ENCODE measurements at places on chromosomes 7 and 10. TPM values are rescaled to one million over a fixed set of nuclear protein-coding genes. Genes with fewer than 3 reads are reported as not detected.

Gene XRCC2
- polyA plus RNA-seq: 1.5 TPM

Gene TET1
- polyA plus RNA-seq: 0.01 TPM

Gene EVX1
- not detected for polyA plus RNA-seq

Gene OPN1SW
- not detected for polyA plus RNA-seq

Gene VGF
- polyA plus RNA-seq: 0.21 TPM

- no peak for DNase-seq
These were observed 6.8 kb upstream of the GATA3 start for GRCh38 chr10:8047452-8048280.

GRCh38 chr7:122676466-122676865 lies 22.5 kb downstream of the RNF133 start:
- no peak for DNase-seq

DNA sequence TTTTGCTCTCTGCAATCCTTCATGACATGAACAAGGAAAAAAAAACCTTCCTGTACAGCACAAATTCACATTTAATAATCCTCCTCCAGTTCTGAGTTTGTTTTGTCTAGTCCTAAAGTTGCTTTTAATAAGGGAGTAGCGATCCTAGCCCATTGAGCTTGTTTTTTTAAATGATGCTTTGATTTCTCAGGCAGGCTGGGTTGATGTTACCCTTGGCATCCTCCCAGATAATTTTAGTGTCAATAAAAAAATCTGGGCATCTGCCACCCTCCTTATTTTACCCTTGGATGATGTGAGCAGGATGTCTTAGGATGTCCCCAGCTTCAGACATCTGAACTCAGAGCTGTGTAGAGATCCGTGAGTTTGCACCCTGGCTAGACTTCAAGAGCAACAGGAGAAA lies 33.9 kb upstream of the PROSER2 start:
- DNase-seq: no peak

- DNase-seq: no peak
These were observed 317.0 kb upstream of the MYO3A start for GRCh38 chr10:25616903-25617592.

GRCh38 chr10:51244309-51244708 lies 170.0 kb downstream of the PRKG1 start:
- DNase-seq: no peak

- DNase-seq: no peak
These were observed 261.6 kb downstream of the TWIST1 start for GRCh38 chr7:18855796-18856195.

GRCh38 chr10:105398202-105398601 lies 757.1 kb downstream of the SORCS3 start:
- no peak for DNase-seq

DNA sequence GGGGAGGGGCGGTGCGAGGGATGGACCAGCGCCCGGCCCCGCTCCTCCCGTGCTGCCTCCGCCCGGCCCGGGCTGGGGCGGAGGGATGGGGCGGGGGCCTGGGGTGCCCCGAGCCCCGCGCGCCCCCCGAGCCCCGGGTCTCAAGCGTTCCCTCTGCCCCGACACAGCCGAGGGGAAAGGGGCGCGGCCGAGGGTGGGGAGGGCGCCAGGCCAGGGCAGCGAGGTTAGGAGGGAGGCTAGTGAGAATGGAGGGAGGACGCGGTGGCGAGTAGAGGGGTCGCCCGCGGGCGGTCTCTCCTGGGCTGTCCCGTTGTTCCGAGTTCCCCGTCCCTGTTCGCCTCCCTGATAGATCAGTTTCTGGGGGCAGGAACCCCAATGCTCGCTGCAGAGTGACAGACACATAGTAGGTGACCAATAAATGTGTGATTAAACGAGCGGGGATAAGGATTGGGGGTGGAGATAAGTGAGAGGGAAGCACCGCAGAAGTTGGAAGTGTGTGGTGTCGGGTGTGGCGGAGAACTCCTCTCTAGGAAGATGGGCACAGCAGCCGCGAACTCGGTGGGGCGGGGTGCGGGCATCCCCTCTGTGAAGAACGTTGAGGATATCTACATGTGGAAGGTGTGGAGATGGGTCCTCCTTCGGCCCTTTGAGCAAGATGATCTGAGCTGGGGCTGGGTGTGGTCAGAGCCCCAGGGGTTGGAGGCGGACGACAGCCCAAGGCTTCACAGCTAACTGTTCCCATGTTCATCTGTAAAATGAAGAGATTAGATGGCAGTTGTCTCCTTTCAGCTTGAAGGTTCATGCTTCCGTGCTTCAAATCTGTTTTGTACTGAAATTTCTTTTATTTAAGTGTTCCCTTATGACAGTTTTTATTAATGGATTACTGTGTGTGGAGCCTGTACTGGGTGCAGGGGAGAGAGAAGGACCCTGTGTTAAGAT lies 580 bp downstream of the ZNF775 start:
- DNase-seq: no peak

DNA sequence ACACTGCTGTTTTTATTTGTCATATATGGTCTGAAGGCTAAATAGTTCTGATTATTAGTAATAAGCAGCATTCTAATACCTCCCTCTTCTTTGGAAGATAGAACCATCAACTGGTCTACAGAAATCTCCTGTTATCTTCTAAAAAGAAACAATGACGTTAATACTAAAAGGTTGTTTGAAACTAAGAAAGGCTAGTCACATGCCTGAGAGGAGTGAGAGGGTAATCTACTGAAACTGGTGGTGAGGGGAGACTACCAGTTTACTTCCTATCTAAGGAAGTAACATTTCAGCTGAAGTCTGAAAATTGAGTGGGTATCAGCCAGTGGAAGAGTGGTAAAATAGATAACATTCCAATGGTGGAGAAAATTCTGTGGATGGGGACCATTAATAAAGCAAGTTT lies 48.4 kb downstream of the FGFBP3 start:
- no peak for DNase-seq

GRCh38 chr10:131315344-131315743 lies 3.8 kb upstream of the TCERG1L start:
- DNase-seq: peak; percentile 11

DNA sequence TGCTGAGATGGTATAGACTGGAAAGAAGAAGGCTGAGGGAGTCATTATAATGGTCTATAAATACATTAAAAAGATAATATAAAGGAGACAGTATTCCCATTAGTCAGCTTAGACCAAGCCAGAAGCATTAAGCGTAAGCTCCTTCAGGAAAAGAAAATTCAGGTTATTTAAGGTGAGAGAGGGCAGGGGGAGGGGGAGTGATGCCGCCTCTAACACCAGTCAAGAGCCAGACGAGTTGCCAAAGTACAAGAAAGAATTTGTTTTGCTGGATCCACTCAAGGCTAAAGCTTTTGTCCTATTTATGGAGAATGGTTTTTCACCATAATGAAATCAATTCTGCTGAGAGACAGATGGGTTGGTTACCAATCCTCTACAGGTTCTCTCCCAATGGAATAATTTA lies 99.3 kb downstream of the CFAP58 start:
- no peak for DNase-seq

DNA sequence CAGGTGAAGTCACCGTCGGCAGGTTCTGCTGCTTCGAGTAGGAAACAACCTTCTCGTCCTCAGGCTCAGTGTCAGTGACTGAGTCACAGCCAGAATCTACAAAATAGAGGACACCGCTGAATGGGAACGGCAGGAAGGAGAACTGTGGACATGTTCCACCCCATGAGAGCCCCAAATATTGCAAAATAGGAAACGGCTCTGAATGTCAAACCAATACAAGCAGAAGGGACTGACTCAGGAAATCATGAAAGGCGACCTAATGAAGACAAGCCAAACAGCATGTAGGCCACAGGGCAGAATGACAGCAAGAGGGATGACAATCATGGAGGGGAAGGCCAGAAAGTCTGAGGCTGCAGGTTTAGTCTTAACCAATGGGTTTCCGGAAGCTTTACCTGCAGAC lies 63.5 kb downstream of the PIK3AP1 start:
- DNase-seq: no peak

GRCh38 chr10:15146366-15146765 lies 22.1 kb downstream of the NMT2 start:
- DNase-seq: no peak

DNA sequence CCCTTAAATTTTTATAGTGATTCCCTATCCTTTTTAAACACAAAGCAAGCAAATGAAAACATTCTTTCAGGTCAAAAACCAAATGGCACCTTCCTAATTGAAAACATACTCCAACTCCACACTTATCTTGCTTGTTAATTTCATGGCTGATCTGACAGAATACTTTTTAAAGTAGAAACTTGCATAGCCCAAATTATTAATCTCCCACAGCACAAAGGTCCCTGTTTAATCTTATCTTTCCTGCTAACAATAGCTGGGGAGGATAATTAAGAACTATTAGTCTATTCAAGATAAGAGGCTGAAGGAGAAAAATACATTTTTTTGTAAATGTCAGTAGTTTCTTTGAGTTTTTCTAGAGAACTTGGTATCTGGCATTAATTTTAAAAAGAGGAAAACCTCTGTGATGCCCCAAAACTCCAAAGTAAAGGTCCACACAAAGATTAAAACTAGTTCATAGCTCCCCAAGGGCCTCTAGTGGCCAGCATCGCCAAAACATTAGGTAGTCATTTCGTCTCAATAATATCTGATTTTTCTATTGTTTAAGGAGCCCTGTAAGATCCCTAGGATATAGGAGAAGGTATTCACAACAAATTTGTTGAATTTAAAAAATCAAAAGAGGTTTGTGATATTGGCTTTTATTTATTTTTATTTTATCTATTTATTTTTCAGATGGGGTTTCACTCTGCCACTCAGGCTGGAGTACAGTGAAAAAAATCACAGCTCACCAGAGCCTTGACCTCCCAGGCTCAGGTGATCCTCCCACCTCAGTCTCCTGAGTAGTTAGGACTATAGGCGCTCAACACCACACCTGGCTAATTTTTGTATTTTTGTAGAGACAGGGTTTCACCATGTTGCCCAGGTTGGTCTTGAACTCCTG lies 14.7 kb downstream of the CDNF start:
- DNase-seq: peak; percentile 21

GRCh38 chr7:142432377-142432776 lies 174.5 kb upstream of the PRSS58 start:
- DNase-seq: no peak

DNA sequence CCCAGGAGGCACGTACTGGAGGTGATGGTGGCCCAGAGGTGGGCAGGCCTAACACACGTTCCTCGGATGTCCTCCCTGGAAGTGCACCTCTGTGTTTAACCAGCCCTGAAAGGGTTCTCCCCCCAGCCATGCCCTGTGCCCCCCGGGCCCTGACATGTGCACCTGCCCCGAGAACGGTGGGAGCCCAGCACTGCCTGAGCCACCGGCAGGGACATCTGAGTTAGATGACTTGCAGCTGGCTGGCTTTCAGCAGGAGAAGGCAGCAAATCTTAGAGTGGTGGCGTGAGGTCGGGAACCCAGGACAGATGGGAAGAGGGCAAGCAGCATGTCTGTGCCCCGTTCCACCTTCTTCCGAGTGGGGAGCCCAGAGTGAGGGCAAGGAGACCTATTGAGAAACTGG lies 291.8 kb downstream of the TCERG1L start:
- DNase-seq: no peak

DNA sequence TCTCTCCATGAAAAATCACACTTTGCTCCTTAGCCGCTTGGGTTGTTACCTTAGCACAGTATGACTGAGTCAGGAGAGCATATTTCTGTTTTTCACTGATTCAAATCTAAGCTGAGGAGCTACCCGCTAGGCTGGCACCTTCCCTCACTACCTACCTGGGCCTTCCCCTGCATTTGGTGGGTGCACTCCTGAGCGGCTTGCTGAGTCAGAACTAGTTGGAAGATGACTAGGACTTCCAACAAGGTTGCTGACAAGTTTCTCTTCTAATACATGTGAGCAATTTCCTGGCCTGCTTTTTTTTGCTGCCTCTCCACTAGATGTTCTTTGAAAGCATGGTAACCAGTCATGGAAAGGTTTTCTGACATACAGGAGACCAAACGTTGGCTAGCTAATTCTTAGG lies 43.8 kb upstream of the SEC61G start:
- DNase-seq: peak; percentile 54

DNA sequence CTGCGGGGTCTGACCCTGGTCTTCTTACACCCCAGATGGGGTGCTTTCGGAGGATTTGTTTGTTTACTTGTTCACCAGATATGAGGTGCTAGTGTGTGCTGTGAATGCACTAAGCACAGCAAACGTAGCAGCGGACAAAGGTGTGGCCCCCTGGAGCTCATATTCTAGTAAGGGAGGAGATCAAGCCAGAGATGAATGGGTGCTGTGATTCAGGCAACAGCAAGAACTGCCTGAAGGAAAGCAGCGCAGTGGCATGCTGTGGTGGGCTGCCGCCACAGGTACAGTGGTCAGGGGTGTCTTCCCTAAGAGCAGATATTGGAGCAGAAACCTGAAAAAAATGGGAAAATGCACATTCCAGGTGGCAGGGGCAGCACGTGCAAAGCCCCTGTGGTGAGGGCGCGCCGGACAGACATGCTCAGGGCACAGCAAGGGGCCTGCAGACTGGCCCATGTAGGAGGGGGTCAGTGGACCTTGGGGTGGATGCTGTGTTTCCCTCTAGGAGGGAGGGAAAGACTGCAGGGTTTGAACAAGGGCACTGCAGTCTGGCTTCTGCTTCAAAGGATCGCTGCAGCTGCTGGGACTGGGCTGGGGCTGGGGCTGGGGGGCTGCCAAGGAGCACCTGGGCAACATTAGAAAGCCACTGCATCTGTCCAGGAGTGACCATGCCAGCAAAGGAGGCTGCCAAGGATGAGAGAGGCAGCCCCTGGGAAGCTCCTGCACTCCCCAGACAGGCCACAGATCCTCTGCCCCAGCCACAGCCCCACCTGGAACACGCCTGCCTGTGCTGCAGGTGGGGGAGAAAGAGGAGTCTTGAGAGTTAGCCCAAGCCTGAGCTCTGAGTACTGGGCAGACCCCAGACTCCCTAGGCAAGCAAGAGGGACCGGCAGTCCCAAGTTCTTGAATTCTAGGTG lies 927 bp upstream of the DEPP1 start:
- DNase-seq: peak; percentile 69

DNA sequence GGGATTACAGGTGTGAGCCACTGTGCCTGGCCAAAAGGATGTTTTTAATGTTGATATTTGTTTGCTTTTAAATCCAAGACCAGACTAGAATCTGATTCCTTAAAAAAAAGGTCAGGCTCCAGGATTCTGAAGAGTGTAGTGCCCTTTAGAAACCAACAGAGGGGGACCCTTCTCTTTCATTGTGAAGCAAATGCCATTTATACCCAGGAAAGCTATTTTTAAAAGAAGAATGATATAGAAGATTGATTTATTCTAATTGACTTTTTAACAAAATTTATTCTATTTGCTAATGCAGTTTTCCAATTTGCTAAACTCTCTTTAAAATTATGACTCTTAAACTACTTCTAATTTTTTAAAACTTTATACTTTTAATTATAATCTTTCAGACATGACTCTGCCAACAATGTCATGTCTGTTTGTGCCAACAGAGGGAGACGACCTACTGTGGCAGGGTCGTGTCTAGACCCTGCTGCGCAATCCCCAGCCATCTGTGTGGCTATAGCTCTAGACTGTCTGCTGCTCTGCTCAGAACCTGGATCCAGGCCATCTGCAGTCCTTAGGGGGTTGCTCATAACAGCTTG lies 201.0 kb upstream of the IMMP2L start:
- peak; percentile 7 for DNase-seq

DNA sequence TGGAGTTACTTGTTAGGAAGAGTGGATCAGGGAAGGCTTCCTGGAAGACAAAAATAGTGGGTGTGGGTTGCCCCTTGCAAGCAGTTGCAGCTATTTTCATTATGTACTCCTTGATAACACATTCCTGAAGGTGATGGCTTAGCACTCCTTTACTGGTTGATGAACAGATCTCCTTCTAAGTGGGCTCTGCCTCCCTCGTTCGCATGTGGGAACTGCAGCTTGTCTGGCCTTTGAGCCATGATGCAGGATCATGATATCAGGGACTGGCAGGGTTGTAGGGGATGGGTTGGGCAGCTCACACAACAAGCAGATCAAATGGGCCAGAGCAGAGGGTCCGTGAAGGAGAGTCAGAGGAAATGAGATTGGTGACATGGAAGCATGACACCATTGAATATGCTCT lies 28.8 kb upstream of the LRRC4 start:
- no peak for DNase-seq

- DNase-seq: no peak
These were observed 149.2 kb downstream of the PDE1C start for GRCh38 chr7:31921047-31921446.

Measured in foreskin keratinocyte (primary cell).